ENCODE measurements at places on chromosomes 3 and 15. TPM values are rescaled to one million over a fixed set of nuclear protein-coding genes. Genes with fewer than 3 reads are reported as not detected.

The SLC30A4 gene
- 4.1 TPM for total RNA-seq

The PLSCR2 gene
- total RNA-seq: not detected

The ACP3 gene
- total RNA-seq: 2.5 TPM

The TM4SF18 gene
- total RNA-seq: 13.8 TPM

The UNC13C gene
- total RNA-seq: 0.19 TPM

GRCh38 chr3:72576563-72576962 lies 271.7 kb downstream of the SHQ1 start:
- no peak for DNase-seq

DNA sequence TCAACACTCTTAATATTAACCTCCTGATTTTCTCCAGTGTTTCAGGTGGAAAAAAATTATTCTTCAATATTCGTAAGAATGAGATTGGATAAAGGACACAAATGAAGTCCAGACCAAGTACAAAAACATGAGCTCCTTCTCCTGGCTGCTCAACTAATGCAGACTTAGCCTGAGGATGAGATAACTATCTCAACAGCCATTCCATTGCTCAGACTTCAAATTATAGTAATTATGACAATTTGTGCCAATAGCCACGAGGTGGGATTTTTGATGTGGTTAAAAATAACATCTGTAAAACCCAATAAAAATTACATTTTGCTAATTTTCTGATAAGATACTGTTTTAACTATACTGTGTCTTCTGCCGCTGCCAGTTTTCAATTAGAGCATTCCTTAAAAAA lies 323.6 kb downstream of the SOX2 start:
- DNase-seq: no peak

GRCh38 chr15:57384816-57385215 lies 8.5 kb downstream of the CGNL1 start:
- no peak for DNase-seq

GRCh38 chr3:139677388-139678155 lies at the start of gene NMNAT3:
TSS of gene NMNAT3 (minus strand) at chr3:139677972. CDS start at chr3:139627724, 50,248 bp downstream.
- DNase-seq: peak; percentile 83

DNA sequence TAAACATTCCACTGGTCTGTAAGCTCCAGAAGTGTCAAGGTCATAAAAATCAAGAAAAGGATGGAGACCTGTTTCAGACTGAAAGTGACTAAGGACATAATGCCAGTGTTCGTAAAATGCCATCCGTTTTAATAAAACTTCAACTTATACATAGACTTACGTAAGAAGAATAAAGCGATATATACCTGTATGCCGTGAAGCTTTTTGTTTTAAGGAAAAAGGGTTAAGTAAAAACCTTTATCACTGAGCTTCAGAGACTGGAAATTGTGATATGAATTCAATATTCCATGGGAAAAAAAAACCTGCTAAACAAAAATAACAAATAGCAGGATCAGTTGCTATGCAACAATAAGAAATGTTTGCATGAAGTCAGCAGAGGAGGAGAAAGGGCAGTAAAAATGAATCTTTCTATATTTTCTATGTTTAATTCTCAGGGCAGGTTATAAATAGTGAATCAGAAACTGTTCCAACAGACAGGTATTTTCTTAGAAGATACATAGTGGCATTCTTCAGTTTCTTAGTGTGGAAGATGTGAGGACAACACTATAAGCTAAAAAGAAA lies 42.5 kb downstream of the CHSY1 start:
- DNase-seq: no peak

DNA sequence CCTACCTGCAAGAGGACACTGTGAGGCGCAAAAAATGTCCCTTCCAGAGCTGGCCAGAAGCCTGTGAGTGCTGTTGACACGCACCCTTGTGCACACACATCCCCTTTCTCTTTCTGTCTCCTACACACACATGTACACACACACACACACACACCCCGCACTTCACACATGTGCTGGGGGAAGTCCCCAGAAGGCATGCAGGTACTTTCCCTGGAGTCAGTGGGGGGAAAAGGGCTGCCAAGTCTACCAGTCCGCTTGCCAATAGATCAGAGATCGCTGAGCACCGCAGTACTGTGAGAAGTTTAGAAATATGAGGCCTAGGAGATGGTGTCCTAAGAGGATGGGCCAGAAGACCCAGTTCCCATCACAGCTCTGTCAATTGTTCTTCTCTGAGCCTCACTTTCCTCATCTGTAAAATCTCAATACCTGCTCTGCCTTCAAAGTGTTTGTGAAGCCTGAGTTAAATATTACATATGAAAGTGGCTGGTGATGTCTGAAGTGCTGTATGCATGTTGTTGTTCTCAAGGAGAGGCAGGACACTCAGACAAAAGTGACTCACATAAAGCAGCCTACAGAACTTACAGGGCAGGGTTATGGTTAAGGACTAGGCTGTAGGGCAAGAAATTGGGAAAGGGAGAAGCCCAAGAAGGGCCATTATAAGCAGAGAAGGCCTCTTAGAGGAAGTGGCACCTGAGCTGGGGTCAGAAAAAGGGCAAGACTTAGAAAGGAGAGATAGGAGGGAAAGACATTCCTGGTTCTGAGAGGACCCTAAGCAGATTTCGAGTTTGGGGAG lies 6.8 kb downstream of the IL17RE start:
- no peak for DNase-seq

DNA sequence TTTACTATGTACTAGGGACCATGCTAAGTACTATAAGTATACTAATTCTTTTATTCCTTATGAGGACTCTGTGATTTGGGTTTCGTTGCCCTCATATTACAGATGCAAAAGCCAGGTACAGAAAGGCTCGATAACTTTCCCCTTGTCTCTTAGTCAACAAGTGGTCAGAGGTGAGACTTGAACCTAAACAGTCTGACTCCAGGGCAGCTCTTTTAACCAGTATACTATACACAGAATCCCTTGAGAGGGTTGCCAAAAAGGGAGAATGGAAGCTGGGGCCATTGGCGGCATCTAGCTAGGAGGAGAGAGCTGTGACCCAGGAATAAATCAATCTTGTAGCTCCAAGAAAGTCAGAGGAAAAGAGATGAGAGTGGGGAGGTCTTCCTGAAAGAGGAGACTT lies 92.4 kb downstream of the TOP2B start:
- DNase-seq: no peak

GRCh38 chr3:40557575-40558161 lies 32.9 kb downstream of the ZNF621 start:
- DNase-seq: no peak

DNA sequence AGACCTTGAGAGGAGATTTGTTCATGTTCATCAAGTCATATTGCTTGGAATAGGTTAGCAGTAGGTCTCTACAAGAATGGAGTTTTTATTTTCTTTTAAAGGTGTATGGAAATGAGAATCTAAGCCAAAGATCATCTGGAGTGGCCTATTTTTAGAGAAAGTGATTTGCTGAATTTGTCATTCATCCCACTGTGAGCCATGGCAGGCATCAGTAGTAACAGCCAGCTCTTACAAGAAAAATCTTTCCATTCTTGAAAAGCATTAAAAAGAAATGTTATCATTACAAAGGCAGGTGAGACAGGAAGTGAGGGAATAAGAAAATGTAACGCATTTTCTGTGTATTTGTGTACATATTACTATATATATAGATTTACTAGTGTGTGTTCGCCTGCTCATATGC lies 29.6 kb downstream of the STAC start:
- no peak for DNase-seq

DNA sequence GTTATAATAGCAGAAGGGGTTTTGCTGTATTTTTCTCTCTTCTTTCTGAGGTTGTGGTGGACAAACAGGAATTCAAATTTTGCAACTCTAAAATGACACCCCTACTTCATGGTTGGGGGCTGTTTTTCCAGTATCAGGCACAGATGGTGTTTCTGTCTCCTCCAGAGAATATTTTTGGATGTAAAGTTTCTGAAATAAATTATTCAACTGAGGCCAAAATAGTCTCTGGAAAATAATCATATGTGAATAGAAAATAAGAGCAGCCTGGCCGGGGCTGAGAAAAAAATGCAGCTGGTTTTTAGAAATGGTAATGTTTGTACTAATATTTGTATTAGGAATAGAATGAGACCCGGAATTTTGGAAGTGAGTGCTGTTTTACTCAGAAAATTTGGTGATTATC lies 121.3 kb upstream of the ADAMTS9 start:
- no peak for DNase-seq

DNA sequence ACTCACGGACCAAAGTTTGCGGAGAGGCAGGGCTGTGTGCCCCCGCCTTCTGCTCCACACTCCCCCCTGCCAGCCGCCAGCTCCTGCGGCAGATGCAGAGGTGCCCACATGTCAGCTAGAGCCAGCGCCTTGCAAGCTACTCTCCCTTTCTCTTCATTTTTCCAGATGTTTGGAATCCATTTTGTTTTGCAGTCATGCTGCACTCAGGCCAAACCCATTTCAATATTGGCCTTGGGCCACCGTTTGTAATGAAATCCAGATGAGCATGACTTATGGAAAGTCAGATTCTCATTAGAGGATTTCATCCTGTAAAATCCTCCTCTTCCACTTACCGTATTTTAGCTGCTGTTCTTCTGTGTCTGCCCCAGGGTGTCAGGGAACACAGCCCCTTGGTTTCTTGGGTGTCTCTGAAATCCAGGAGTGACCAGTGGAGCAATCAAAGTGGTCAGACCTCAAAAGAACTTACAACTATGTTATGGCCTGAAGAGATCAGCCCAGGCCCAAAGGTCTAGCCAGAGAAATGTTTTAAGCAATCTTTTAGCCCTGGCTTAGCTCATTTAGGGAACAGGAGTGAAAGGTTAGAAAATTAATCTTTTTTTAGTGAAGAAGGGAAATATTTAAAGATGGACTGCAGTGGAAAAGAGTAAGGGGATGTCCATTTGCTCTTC lies 65.8 kb downstream of the AAGAB start:
- DNase-seq: peak; percentile 75

GRCh38 chr3:44932986-44933944 lies 42.7 kb downstream of the ZDHHC3 start:
- DNase-seq: no peak

DNA sequence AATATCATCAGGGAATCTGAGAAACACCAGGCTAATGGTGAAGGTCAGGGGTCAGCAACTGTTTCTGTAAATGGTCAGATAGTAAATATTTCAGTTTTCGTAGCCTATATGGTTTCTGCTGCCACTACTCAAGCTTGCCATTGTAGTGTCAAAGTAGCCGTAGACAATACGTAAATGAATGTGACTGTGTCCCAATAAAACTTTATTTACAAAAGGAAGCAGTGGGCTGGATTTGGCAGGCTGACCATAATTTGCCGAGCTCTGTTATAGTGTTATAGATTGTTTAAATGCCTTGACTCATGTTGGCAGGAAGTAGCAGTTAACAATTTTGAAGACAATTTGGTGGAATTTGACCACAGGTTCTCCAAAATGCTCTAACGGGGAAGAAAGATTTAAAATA lies 548.2 kb downstream of the FOXP1 start:
- no peak for DNase-seq

DNA sequence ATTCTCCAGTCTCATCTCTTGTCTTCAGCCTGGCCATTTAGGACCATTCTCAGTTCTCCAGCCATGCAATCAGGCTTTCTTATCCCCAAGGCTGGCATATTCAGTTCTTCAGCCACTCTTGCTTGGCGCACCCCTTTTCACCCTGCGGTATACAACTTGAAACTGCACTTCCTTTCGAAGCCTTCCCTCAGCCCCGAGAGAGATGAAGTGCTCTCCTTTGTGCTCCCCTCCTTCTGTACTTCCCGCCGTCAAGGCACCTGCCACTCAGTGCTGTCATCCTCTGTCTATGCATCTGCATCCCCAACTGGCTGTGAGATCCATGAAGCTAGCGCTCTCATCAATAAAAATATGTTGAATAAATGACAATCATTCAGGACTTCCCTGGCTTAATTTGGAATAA lies 45.7 kb downstream of the MORC1 start:
- DNase-seq: no peak

- no peak for DNase-seq
Measured at GRCh38 chr15:58357529-58358476, 74.0 kb upstream of the LIPC start.
